ENCODE measurements at places on chromosomes 16 and 17. TPM values are rescaled to one million over a fixed set of nuclear protein-coding genes. Genes with fewer than 3 reads are reported as not detected.

DNA sequence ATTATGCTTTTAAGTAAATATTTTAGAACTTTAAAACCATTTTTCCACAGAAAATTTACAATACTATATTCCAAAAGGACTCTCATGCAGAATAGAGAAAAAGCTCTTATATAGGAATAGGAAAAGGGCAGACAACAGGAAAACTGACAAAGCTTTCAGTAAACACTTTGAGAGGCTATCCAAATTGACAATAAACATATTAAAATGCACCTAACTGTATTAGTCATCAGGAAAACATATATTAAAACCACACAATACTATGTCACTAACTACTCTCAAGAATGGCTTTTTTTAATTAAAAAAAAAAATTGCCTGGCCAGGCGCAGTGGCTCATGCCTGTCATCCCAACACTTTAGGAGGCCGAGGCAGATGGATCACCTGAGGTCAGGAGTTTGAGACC, 77.3 kb downstream of the CEP112 start:
- no peak overlapping the region for H3K4me3 ChIP-seq
- no peaks in the 10 kb centered on the region for H3K36me3 ChIP-seq
- no peaks in the 10 kb centered on the region for H3K27me3 ChIP-seq
- no peak for DNase-seq
- no peak overlapping the region for H3K27ac ChIP-seq
- no peaks in the 10 kb centered on the region for H3K4me1 ChIP-seq

Gene PPL
- total RNA-seq: 5.8 TPM

Gene METRNL
- total RNA-seq: 36.7 TPM

- peak; percentile 67 for DNase-seq
- H3K36me3 ChIP-seq: peaks cover 2% of the 10 kb centered on the region
These were observed 879 bp downstream of the SLFN5 start for GRCh38 chr17:35243561-35244340.

GRCh38 chr17:20944014-20944865, 98.6 kb downstream of the USP22 start:
- no peaks in the 10 kb centered on the region for H3K36me3 ChIP-seq
- no peak overlapping the region for H3K4me3 ChIP-seq
- H3K4me1 ChIP-seq: no peaks in the 10 kb centered on the region
- DNase-seq: no peak

DNA sequence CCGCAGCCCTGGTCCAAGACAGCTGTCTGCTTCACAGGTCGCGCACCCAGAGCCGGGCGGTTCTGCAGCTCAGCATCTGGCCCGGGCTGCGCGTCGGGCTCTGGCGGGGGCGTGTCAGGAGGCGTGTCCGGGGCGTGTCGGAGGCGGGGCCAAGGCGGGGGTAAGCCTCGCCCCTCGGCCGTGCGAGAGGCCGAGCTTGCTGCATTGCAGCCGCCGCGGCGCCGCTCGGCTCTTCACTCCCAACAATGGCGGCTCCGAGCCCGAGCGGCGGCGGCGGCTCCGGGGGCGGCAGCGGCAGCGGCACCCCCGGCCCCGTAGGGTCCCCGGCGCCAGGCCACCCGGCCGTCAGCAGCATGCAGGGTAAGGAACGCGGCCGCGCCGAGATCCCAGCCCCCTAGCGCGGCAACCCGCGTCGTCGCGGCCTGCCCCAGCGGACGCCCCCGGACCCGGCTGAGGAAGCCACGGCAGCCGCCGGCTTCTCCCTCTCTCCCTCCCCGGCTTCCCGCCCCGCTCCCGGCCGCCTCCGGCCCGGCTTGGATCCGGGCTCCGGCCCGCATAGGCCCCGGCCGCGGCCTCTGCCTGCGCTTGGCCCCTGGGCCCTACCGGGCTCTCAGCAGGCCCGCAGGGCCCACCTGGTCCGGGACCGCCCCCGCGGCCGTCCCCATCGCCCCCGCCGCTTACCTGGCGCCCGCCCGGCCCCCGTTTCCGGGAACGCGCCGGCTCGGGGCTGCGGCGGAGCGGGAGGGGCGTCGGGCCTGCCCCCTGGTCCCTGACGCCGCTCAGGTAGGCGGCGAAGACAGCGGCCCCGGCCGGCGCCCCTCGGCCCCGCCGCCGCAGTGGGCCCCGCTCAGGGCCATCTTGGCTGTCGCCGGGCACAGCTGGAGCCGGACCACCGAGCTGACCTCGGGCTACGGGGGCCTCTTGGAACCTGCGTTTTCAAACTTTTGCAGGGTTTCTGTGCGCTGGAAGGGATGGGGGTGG, at the start of gene MAP2K4:
MAP2K4 (plus strand) TSS at position 236 of the 981 bp plus-strand sequence; CDS start at position 246, 10 bp downstream.
- peaks cover 26% of the 10 kb centered on the region for H3K4me1 ChIP-seq
- peak within 1 kb of the TSS; percentile 64 for H3K4me3 ChIP-seq
- no peaks in the 10 kb centered on the region for H3K27me3 ChIP-seq
- H3K36me3 ChIP-seq: no peaks in the 10 kb centered on the region

GRCh38 chr16:28181515-28181914, 30.2 kb downstream of the XPO6 start:
- H3K27me3 ChIP-seq: no peaks in the 10 kb centered on the region
- H3K27ac ChIP-seq: peak overlapping the region; percentile 80
- peak; percentile 95 for DNase-seq
- peaks cover 28% of the 10 kb centered on the region for H3K4me1 ChIP-seq

GRCh38 chr17:70086516-70086915, 11.5 kb downstream of the KCNJ16 start:
- no peak for DNase-seq
- H3K27ac ChIP-seq: no peak overlapping the region
- no peaks in the 10 kb centered on the region for H3K4me1 ChIP-seq
- H3K36me3 ChIP-seq: no peaks in the 10 kb centered on the region
- H3K4me3 ChIP-seq: no peak overlapping the region

- H3K4me1 ChIP-seq: no peaks in the 10 kb centered on the region
- no peaks in the 10 kb centered on the region for H3K36me3 ChIP-seq
- H3K27me3 ChIP-seq: peaks cover 4% of the 10 kb centered on the region
- DNase-seq: no peak
- H3K27ac ChIP-seq: no peak overlapping the region
- no peak overlapping the region for H3K4me3 ChIP-seq
These were observed 74.3 kb downstream of the MMD start for GRCh38 chr17:55347341-55347740.

Gene PTX4
- total RNA-seq: not detected

DNA sequence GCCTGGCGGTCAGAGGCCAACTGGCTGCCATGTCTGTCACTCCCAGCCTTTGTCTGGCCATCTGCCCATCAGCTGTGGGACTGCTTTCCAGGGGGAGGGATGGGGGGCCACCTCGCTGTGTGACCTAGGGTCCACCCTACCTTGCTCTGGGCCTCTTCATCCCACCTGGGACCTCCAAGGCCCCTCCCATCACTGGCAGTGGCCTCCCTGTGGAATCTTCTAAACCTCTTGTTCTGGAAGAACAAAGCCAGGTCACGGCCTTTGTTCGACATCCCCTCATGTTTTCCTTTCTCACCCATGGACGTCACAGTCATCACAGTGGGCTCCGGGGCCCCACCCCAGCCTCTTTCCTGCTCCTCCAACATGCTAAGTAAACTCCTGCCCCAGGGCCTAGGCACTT, 24.0 kb downstream of the SPNS2 start:
- H3K27me3 ChIP-seq: peaks cover 13% of the 10 kb centered on the region
- H3K4me3 ChIP-seq: no peak overlapping the region
- no peaks in the 10 kb centered on the region for H3K4me1 ChIP-seq
- no peak for DNase-seq
- no peaks in the 10 kb centered on the region for H3K36me3 ChIP-seq

- DNase-seq: no peak
- H3K4me3 ChIP-seq: no peak overlapping the region
These were observed 34.7 kb downstream of the GINS3 start for GRCh38 chr16:58426966-58427365.

Gene SKAP1
- not detected for total RNA-seq

GRCh38 chr17:41695954-41696757, 7.5 kb downstream of the EIF1 start:
- H3K36me3 ChIP-seq: peaks cover 17% of the 10 kb centered on the region
- no peak overlapping the region for H3K27ac ChIP-seq
- H3K27me3 ChIP-seq: no peaks in the 10 kb centered on the region
- H3K4me1 ChIP-seq: peaks cover 2% of the 10 kb centered on the region

- H3K27me3 ChIP-seq: no peaks in the 10 kb centered on the region
- H3K4me3 ChIP-seq: no peak overlapping the region
- H3K4me1 ChIP-seq: peaks cover 19% of the 10 kb centered on the region
- no peak for DNase-seq
- H3K36me3 ChIP-seq: no peaks in the 10 kb centered on the region
These were observed 137.7 kb downstream of the RPTOR start for GRCh38 chr17:80682372-80682771.

Gene MRPL28
- total RNA-seq: 89.2 TPM

DNA sequence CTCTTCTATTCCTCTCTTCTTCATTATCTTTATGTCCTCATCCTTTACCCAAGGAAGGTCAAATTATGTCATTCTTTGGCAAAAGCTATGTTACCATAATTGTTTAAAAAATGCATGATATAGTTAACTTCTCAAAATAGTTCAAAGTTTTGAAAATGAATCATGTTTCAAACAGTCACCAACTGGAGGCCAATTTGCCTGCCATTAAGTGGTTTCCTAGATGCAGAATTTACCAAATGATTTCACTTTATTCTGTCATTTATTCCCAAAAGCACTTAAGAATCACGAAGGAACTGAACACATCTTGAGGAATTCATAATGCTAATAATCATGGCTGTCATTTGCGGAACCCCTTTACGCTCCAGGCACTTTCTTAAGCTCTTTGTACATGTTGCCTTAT, 190.9 kb upstream of the CDH11 start:
- H3K36me3 ChIP-seq: no peaks in the 10 kb centered on the region
- peak; percentile 86 for DNase-seq
- no peaks in the 10 kb centered on the region for H3K27me3 ChIP-seq
- H3K4me1 ChIP-seq: peaks cover 33% of the 10 kb centered on the region
- H3K27ac ChIP-seq: peak overlapping the region; percentile 61

- no peaks in the 10 kb centered on the region for H3K36me3 ChIP-seq
- no peak for DNase-seq
- H3K4me3 ChIP-seq: no peak overlapping the region
- H3K4me1 ChIP-seq: no peaks in the 10 kb centered on the region
- H3K27ac ChIP-seq: no peak overlapping the region
These were observed 6.5 kb upstream of the BAIAP2 start for GRCh38 chr17:81028506-81028858.

- H3K36me3 ChIP-seq: no peaks in the 10 kb centered on the region
- H3K27me3 ChIP-seq: no peaks in the 10 kb centered on the region
- DNase-seq: no peak
- H3K27ac ChIP-seq: no peak overlapping the region
- no peaks in the 10 kb centered on the region for H3K4me1 ChIP-seq
These were observed 91.5 kb downstream of the SPAG9 start for GRCh38 chr17:51029142-51029541.

DNA sequence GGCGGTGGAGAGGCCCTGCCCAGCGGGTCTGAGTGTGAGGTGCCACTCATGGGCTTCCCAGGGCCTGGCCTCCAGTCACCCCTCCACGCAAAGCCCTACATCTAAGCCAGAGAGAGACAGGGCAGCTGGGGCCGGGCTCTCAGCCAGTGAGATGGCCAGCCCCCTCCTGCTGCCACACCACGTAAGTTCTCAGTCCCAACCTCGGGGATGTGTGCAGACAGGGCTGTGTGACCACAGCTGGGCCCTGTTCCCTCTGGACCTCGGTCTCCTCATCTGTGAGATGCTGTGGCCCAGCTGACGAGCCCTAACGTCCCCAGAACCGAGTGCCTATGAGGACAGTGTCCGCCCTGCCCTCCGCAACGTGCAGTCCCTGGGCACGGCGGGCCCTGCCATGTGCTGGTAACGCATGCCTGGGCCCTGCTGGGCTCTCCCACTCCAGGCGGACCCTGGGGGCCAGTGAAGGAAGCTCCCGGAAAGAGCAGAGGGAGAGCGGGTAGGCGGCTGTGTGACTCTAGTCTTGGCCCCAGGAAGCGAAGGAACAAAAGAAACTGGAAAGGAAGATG, 11.2 kb downstream of the VASN start:
- no peak overlapping the region for H3K4me3 ChIP-seq
- H3K4me1 ChIP-seq: peaks cover 48% of the 10 kb centered on the region
- no peaks in the 10 kb centered on the region for H3K27me3 ChIP-seq
- no peaks in the 10 kb centered on the region for H3K36me3 ChIP-seq

Gene RSL1D1
- total RNA-seq: 192 TPM

GRCh38 chr17:7932949-7933348, 943 bp downstream of the CNTROB start:
- H3K36me3 ChIP-seq: peaks cover 11% of the 10 kb centered on the region
- H3K4me3 ChIP-seq: peak overlapping the region; percentile 90
- peak overlapping the region; percentile 93 for H3K27ac ChIP-seq
- H3K4me1 ChIP-seq: peaks cover 19% of the 10 kb centered on the region
- H3K27me3 ChIP-seq: no peaks in the 10 kb centered on the region

DNA sequence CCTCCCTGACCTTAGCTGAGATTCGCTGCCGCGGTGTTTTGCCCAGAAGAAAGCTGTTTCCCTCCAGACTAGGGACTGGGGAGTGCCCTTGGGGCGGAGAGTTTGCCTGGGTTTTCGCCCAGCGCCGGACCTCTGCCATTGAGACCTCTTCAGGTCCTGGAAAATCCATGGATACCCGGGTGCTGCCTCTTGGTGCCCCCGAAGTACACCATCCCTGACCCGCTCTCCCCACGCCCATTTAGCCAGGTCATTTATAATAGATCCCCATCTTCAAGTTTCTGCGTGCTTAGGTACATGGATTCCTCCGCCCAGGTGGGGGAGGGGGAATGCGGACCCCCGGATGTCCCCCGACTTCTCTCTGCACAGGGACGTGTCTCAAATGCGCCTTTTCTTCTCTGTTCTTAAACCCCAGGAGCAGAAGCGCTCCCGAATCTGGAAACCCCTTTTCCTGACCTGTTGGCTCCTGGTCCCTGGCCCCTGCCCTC, 15.0 kb upstream of the CBX8 start:
- H3K4me3 ChIP-seq: no peak overlapping the region
- peaks cover 68% of the 10 kb centered on the region for H3K27me3 ChIP-seq
- DNase-seq: no peak
- H3K36me3 ChIP-seq: no peaks in the 10 kb centered on the region
- H3K4me1 ChIP-seq: peaks cover 20% of the 10 kb centered on the region

Gene AANAT
- total RNA-seq: 0.19 TPM

GRCh38 chr17:79138826-79139225, 64.2 kb downstream of the ENGASE start:
- DNase-seq: no peak
- no peaks in the 10 kb centered on the region for H3K36me3 ChIP-seq
- H3K4me1 ChIP-seq: no peaks in the 10 kb centered on the region
- no peak overlapping the region for H3K4me3 ChIP-seq
- H3K27me3 ChIP-seq: no peaks in the 10 kb centered on the region
- H3K27ac ChIP-seq: no peak overlapping the region
